ENCODE measurements at places on chromosomes 2 and 18.
A peak's percentile ranks its signal among the peaks of the same experiment; 100 is the strongest.

DNA sequence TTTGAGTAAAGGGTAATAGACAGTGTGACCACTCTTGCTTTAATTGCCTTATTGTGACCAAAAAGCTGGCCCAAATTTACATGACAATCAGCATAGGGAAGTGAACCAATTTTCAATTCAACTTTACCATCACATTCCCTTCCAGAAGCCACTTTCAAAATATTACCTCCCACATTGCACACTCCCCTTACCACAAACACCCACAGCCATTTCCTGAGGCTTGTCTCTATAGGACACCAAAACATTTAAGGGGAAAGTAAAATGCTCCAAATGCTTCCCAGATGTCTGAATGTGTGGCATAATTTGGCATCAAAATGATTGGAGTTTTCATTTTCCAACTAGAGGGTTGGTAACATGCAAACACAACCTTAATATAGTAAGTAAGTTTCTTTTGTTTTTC, 616.1 kb downstream of the SLC4A3 start:
- DNase-seq, result no peak

DNA sequence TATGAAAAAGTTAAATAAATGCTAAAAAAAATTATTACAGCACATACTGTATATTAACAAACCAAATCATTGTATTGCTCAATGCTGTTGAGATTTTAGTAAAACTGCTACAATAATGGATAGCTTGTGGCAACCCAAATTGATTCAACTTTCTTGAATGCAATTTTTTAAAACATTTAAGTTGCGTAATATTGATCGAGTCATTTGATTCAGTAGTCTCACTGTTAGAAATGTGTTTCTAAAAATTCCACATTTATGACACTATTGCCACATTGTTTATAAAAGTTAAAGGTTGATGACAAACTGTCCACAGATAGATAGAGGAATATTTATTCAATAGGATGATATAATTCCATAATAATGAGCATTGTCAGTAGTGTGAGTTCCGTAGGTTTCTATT, 640.7 kb upstream of the CRIM1 start:
- no peak for DNase-seq

GRCh38 chr2:17934721-17935120, 56.3 kb downstream of the KCNS3 start:
- DNase-seq, result no peak

DNA sequence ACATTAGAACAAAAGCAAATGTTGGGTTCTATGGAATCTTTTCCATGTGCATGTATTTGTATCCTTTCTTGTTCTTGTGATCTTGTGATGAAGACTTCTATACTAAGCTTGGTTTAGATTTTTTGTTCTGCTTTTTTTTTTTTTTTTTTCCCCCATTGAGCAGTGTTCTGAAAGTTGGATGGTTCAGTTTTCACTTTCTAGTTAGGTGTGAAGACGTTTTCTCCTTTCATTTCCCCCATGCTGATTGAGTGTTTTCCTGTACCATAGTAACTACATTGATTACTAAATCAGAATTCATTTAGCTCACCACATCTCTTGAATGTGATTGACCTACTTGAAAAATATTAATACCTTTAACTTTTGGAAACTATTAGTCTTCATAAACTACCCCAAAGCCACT, 34.1 kb downstream of the NOP58 start:
- peak; percentile 17 for DNase-seq

DNA sequence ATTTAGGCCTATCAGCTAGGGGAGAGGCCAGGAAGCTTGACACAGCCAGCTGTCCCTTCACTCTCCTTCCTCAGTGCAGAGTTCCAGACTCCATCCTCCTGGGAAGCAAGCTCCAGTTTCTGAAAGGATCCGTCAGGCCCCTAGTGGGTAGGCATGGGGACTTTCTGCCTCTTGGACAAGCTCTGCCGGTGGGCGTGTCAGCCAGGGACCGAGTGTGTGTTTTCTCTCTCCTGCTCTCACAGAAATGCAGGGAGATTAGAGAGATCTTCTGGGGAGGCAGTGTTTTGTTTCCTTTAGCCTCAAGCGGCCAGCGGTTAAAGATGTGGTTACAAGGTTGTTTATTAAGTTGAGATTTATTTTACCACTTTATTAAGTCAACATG, 29.9 kb upstream of the OTOS start:
- no peak for DNase-seq

Measured in naive B cell (primary cell).